ENCODE measurements at places on chromosomes 2 and 18.

DNA sequence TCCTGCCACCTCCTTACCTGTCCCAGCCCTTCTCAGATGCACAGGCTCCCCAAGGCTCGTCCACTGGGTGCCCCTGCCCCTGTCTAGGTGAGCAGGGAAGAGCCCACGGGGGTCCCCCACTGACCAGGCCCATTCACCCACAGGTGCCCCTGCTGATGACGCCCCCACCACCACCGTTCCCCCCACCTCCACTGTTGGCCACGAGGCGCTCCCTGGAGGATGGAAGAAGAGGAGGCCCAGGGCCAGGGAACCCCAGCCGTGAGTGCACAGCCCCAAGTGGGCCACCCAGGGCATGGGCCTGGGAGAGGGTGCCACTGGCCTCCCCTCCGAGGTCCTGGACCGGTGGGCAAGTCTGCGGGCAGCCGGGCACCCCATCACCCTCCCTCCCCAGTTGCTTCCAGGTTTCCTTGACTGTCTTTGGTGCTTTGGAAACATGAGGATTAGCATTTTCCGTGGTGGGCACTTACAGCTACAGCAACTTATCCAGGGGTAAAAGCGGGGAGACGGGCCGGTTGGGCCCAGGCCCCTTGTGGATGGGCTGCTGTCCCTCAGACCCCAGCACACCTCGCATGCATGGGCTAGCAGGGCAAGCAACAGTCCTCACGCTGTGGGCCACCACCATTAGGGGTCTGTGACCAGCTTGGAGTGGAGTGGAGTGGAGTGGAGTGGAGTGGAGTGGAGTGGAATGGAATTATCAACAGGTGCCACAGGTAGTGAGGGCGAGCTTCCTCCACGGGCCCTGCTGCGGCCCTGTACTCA is 13.2 kb upstream of the KLHL30 start:
- DNase-seq, result no peak

- peak; percentile 78 for DNase-seq
Measured at GRCh38 chr2:67840460-67841068, 222.2 kb downstream of the C1D start.

- no peak for DNase-seq
Measured at GRCh38 chr2:130334026-130334425, 8.7 kb upstream of the IMP4 start.

GRCh38 chr18:31046916-31047315 is 4.4 kb upstream of the DSC3 start:
- no peak for DNase-seq

DNA sequence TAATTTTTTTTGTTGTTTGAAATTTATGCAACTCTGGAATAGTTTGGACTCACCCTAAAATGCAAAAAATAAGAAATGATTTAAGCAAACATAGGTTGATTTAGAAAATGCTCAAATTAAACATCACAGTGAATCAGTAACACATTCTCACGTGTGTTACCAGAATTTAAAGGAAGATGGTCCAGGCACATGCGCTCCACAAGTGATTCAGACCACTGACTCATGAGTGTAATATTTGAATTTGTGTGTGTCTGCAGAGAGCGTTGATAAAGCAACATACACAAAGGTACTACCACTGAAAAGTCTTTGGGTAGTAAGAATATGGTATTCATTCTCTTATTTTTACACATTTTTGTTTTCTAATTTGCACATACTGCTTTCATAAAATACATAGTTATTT is 7.9 kb downstream of the SS18 start:
- DNase-seq, result no peak

- DNase-seq, result no peak
Measured at GRCh38 chr2:55133467-55134315, 83.4 kb upstream of the RTN4 start.

DNA sequence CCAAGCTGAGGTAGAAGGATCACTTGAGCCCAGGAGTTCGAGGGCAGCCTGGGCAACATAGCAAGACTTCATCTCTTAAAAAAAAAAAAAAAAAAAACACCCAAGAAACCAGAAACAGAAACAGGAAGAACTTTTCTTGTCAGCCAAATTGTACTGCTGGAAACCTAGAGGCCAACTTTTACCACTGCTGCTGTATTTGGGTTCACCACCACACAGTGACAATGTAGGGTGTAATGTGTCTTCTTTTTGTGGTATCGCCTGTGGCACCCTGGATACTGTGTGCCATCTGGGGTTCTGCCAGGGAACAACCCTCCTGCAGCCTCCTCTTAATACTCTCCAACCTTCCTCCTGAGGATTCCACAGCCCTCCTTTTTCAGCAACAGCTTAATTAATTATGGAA is 72.6 kb downstream of the STK39 start:
- DNase-seq, result no peak

GRCh38 chr2:47935071-47935470 is 28.8 kb upstream of the FBXO11 start:
- DNase-seq, result no peak

- DNase-seq, result no peak
Measured at GRCh38 chr18:50671376-50671775, 111.5 kb downstream of the MAPK4 start.

- DNase-seq, result no peak
Measured at GRCh38 chr2:218003281-218003944, 618 bp upstream of the TNS1 start.

DNA sequence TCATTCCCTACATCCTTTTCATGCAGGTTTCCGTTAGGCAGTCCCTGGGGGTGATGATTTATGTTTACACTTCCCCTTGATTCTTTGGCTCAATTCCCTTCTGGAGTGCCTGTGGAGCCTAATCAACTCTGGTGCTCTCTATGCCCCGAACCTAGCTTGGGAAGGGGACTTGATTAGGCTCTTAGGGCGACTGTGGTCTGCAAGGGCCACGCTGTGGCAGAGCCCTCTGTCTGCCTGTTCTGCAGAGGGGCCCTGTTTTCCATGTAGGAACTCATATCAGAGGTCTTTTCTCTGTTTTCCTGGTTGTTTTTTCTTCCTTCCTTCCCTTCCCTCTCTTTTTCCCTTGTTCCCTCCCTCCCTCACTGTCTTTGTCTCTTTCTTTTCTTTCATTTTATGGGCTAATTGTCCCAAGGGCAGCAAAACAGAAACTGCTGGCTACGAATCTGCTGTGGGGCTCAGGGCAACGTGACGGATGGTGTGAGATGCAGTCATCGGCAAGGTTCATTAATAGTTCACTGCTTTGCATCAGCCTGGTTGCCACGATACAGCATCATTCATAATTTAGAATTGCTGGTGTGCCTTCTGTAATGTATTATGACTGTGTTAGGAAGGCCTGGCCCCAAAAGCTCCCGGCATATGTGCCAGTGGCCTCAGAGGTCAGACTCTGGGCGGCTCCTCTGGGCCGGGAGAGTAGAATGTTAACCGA is 134.5 kb downstream of the NAPG start:
- no peak for DNase-seq

- DNase-seq, result no peak
Measured at GRCh38 chr2:62158444-62159121, 37.3 kb upstream of the B3GNT2 start.

GRCh38 chr18:25399554-25399953 is 47.6 kb upstream of the ZNF521 start:
- no peak for DNase-seq

DNA sequence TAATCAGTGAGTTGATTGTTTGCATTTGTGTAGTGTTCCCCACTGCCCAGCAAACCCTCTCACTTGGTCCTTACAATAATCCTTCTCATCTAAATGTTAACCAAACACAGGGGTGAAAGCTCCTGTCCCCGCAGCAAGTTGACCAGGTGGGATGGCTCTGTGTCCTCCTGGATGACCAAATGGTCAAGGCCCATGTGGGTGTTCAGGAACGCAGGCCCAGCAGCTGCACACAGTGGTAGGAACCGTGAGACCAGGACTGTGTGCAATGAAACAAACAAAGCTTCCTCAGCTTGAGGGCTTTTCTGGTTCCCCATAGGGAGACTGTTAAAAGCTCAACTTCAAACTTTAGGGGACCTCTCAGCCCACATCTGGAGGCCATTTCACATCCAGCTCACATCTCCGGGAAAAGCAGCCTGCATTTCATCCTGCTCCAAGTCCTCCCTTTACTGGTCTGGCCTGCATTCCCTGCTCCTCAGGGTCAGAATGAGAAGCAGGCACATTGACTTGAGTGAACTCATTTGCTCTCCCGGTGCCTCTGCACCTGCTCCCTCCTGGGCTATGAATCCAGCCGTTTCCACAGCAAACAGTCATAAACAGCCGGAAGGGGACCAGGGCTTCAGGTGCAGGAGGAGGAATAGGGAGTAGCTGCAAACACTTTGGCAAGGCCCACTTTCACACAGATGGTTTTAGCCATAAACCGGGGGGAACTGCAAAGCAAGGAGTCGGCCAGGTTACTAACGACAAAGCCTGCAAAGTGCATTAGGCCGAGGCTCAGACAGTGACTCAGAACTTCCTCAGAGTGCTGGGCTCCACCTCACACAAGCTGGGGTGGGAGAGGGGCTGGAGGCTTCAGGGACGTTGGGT is 144.7 kb downstream of the CAPN13 start:
- DNase-seq, result no peak

GRCh38 chr18:46401486-46402070 is 255.4 kb downstream of the LOXHD1 start:
- no peak for DNase-seq

DNA sequence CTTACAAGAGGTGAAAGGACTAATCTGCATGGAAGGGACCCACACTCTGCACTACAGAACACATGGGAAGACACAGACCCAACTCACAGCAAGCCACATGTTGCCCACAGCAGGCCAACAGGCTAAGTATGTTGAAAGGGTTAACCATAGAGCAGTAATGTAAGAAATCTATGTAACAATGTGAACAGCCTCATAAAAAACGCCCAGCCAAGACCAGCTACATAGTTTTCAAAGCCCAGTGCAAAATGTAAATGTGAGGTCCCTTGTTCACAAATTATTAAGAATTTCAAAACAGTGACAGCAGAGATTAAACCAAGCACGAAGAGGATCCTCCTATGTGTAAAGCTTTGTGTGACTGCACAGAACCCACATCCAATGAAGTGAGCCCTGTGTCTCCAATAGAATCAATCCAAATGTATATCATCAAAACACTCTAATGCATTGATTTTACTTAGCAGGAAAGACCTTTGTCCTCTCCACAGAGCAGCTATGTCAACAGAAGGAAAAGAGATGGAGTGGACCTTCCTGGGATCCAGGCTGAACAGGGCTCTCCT is 210.1 kb downstream of the AGPS start:
- DNase-seq, result no peak

DNA sequence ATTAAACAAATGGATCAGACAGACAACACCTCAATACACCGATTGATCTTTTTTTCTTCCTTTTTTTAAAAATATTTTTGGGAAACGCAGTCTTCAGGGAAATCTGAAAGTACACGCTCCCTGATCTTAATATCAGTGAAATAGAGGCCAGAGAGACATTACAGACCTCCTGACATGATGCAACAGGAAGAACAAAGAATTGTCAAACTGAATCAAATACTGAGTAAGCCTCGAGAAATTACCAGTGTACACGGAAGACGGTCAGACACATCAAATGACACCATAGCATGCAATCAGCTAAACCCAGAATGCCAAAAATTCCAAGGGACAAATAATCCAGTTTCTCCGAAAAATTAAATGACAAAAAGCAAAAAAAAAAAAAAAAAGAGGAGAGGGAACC is 80.2 kb upstream of the NFU1 start:
- DNase-seq, result no peak

DNA sequence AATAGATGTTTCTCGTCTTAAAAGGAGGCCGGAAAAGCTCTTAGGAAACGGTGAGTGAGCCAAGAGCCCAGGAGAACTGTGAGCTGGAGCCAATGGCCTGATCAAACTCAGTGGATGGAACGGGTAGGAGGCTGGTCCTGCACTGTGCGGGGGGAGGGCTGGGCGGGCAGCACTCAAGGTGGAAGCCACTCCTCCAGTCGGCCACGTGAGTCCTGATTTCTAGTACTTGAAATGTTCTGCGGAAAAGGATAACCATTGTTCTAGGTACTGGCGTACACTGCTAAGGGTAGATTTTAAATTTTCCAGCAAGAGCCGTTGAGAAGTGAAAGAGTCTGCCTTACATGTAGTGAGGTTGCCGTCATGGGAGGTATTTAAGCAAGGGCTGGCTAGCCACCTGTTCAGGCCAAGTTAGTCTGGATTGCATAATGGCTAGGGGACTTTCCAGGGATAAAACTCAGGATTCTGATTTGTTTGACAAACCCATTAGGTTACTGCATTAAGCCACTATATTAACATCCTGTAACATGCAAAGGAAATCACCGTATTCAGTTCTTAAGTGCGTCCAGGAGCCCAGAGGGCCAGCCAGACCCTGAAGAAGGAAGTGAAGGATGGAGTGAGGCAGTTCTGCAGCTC is 51.3 kb upstream of the ODC1 start:
- DNase-seq, result no peak

- no peak for DNase-seq
Measured at GRCh38 chr18:36302676-36303075, 5.2 kb downstream of the FHOD3 start.

DNA sequence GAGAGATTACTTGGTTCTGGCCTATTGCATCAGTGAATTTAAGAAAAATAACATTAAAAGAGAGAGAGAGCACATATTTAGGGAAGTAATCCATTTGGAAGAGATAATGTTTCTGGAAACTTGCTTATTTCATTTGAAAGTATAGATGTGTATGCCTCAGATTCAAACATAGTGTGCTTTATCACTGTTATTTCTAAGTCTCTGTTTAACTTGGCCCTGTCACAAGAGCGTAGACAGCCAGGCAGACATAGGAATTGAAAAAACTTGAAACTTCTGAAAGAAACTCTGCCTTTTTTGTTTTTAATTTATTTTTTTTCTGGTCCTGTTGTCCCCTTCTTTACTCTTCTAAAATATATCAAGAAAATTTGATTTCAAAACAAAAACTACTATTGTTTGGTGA is 849.1 kb downstream of the CNTNAP5 start:
- no peak for DNase-seq

DNA sequence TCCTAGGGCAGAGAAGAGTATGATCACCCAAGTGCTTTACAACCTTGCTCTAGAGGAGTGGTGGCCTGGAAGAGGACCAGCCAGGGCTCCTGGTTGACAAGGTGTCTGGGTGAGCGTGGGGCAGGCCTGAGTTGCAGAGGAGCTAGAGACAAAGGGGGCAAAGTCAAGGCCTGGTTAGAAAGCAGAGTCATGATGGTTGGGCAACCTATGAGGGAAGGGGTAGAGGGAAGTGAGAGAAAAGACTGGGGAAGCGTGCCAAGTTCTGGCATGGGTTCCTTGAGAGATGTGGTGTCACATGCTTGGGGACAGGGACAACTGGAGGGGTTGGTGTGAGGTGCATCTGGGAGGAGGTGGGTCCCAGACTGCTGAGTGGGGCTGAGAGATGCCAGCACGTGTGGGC is 13.5 kb downstream of the ZFP36L2 start:
- no peak for DNase-seq

DNA sequence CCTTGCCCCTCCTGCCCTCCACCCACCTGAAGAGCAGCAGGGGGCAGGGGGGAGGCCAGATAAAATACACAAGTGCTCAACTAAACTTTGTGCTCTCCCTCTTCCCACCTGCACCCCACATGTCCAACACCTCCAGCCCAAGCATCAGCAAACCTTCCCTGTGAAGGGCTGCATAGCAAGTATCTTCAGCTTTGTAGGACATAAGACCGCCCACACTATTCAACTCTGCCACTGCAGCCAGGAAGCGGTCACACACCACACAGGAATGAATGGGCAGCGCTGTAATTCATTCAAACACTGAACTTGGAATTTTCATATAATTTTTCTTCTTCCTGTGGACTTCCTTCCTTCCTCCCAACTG is 27.5 kb downstream of the TFCP2L1 start:
- DNase-seq, result no peak

- peak; percentile 36 for DNase-seq
Measured at GRCh38 chr2:8761529-8762164, 75.8 kb downstream of the KIDINS220 start.

Data from T47D (cell line).